ENCODE measurements at places on chromosomes 12 and 14.

DNA sequence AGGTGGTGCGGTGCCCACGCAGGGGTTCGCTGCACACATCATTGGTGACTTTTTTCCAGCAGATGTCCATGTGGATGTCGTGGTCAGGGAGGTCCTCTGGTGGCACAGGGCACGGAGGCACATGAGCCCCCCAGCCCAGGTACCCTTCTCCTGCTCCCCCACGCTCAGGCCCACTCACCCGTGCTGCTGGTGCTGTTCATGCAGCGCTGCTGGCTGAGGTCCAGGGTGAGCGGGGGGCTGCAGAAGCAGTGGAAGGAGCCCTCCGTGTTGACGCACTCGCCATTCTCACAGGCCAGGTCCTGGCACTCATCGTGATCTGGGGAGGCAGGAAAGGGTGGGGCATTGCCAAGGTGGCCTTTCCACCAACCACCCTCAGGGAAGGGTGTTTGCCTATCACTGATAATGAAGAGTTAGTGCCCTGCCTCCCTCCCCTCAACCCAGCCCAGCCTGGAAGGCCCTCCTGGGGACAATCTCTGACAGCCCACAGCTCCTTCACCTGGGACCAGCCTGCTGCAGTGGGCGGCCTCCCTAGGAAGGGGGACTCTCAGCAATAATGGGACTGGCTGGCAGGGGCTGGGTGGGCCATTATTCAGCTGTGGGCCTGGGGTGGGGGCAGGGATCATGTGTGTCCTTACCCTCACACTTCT lies 9.8 kb downstream of the ISCA2 start:
- DNase-seq, result no peak

- DNase-seq, result no peak
Measured at GRCh38 chr14:58669556-58670200, 31.9 kb downstream of the DACT1 start.

- no peak for DNase-seq
Measured at GRCh38 chr14:97713023-97713422, 915.8 kb downstream of the VRK1 start.

- DNase-seq, result no peak
Measured at GRCh38 chr14:72781561-72782508, 112.1 kb downstream of the DPF3 start.

GRCh38 chr12:886206-886605 lies 63.3 kb downstream of the RAD52 start:
- DNase-seq, result no peak

GRCh38 chr12:76878099-76878898 lies 520 bp downstream of the CSRP2 start:
- peak; percentile 37 for DNase-seq

DNA sequence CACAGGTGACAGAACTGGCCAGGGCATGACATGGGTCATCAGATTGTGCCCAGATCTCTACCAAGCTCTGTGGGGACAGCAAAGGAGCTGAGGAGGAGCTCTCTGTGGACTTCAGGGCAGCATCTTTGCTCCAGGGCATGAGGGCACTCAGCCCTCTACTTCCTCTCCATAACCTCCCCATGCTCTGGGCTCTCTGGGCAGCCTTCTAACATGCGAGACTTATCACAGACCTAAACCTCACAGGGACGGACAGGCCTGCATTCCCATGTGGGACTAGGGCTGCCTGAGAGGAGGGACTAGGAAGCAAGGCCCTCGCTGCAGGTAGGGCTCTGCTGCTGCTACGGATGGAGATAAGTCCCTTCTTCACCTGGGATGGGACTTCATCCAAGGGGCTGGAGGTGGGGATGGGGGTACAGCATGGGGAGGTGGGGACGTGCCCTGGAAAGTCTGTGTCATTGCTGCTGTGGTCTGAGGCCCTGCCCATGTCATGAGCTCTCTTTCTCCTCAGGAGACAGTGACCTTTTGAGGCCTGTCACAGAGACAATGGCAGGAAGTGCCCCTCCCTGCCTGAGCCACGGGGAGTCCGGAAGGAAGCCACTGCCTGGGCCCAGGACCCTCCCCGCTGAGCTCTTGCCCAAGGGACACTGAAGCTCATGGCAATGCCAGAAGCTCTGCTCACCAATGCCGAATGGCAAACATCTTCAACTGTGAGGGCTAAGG lies 44.1 kb downstream of the PITPNM2 start:
- DNase-seq, result no peak

GRCh38 chr14:88879022-88879421 lies 54.6 kb downstream of the TTC8 start:
- DNase-seq, result no peak

- DNase-seq, result no peak
Measured at GRCh38 chr14:92035890-92036289, 4.0 kb downstream of the TRIP11 start.

DNA sequence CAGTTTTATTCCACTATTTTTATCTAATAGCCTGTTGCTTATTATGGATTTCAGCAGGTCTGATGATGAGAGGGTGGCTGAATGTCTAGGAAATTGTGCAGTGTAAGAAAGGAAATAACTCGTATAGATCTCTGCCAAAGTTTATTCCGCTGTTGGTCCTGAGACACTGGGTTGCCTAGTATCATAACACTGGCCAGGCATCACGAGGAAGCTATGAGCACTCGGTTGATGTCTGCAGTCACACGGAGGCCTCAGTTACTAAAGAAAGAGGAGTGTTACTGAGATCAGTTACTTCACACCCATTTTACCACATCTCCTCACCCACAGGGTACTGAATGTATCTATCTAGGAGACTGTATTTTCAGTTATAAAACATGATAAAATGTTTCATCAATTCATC lies 21.9 kb downstream of the BHLHE41 start:
- DNase-seq, result no peak

DNA sequence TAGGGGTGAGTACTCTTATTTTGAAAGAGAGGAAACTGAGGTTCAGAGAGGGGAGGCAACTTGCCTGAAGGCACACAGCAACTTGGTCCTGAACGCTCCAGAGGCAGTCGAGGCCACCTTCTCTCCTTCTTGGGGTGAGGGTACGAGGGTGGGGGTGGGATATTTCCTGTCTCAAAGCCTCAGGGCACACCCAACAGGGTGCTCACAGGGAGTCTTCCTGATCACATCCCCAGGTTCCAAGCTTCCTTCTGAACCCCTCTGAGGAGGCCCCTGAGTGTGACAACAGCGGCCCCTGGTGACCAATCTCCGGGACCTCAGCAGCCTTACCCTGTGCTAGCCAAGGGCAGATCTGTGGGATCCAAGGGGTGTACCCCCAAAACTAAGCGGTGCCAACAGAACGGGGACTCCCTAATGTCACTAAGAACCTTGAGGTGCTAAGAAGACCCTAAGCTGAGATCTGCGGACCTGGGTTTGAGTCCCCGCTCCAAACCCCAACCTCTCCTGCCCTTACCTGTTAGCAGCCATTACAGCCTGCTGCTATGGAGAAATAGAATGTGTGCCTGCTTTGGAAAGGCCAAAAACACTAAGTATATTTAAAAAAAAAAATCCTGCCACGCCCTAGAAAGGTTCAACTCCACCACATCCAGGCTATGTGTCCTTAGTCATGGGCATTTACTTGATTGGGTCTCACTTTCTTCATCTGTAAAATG lies 57.9 kb downstream of the TRPV4 start:
- peak; percentile 6 for DNase-seq

DNA sequence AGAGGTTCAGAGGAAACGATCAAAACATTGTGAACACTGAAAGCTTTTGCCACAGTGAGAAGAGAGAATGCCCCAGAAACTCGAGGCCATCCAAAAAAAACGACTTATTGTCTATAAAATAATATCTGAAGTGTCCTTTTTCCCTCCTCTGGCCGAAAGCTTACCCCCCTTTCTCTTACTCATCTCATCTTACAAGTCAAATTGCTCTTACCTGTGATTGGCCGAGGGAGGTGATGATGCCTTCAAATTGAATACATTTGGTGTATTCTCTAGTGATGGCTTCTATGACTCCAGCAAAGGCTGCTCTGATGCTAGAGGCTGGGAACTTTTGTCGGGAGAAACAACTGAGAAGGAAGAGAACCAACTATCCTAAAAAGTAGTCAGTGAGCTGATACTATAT lies 90.7 kb downstream of the PTCSC3 start:
- DNase-seq, result peak; percentile 9

DNA sequence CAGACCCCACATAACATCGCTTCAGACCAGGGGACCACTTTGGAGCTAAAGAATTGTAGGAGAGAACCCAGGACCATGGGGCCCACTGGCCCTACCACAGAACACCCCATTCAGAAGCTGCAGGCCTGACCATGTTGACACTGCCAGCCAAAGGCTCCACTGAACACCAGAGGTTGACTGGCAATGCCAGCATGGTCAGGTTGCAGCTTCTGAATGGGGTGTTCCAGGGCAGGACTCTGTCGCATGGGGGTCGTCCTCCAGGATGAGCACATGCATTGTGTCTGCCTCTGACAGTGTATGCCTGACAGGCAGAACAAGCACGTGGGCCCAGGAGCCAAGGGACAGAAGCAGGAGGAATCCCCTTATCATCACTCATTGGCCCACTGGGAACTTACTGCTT lies 34.1 kb downstream of the DIO3 start:
- DNase-seq, result no peak

DNA sequence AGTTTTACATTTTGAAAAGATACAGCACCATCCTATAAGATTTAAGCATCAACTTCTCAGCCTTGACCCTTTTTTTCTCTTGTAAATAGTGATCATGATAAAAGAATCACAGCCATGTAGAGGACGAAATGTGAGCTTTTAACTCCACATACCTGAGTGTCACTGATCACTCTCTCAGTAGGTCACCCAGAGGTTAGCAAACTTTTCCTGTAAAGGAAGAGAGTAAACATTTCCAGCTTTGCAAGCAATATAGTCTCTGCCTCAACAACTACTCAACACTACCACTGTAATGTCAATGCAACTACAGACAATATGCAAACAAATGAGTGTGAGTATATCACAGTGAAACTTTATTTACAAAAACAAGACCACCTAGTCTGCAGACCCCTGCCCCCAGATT lies 912.1 kb downstream of the DIO2 start:
- DNase-seq, result no peak

DNA sequence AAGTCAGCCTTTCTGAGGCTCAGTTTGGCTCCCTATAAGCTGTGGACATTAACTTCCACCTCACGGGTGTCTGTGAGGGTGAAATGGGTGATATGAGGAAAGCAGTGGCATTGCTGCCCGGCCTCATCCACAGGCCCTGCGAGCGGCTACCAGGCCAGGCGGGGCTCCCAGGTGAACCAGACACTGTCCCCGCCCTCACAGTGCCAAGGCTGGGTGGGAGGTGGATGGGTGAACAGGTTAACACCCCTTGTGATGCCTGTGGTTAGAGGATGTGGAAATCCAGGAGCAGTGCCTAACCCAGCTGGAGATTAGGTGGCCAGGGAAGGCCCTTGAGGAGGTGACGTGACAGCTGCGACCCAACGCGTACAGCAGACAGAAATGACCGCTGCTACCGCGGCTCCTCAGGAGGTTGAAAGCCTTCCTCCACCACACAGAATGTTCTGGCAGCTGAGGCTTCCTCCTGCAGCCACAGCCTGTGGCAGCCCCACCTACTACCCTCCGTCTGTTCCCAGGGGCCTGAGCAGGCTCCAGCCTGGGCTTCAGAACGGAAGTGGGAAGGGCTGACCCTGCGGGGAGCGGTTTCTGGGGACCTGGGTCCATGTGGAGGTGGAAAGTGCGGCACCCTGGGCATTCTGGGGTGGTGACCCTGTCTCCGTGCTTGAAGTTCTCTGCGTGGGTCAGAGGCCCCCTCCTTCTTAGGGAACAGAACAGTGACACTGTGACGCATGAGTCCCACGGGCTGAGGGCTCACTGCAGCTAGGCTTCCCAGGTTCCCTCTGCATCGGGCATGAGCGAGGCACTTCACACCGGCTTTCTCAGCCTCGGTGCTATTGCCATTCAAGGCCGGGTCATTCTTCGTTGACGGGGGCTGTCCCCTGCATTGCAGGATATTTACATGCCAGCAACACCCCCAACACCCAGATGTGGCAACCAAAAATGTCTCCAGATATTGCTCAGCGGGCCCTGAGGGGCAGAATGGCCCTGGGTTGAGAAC lies 9.7 kb downstream of the MMAB start:
- DNase-seq, result no peak

- DNase-seq, result no peak
Measured at GRCh38 chr12:55974308-55974730, 441 bp downstream of the RAB5B start.

- DNase-seq, result no peak
Measured at GRCh38 chr12:19856389-19856788, 417.1 kb downstream of the AEBP2 start.

DNA sequence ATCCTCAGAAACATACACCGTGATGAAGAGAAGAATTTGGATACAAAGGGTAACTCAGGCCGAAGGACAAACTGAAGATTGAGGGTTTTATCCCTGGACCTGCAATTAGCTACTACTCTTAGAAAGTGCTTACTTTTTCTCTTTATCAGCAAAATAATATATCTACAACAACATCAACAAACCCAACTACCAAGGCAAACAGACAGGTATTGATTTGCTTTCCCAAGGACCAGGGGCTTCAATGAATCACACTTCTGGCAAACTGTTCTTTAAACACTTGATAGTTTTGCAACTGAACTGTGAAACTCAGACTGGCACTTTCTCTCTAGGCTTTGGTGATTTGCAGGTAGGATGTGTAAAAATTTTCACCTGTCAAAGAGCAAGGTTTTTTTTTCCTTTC lies 247.5 kb downstream of the SEC23A start:
- DNase-seq, result no peak

- no peak for DNase-seq
Measured at GRCh38 chr14:24870949-24871701, 178.8 kb downstream of the STXBP6 start.

GRCh38 chr12:16359512-16360491 lies 12.4 kb downstream of the MGST1 start:
- DNase-seq, result no peak

DNA sequence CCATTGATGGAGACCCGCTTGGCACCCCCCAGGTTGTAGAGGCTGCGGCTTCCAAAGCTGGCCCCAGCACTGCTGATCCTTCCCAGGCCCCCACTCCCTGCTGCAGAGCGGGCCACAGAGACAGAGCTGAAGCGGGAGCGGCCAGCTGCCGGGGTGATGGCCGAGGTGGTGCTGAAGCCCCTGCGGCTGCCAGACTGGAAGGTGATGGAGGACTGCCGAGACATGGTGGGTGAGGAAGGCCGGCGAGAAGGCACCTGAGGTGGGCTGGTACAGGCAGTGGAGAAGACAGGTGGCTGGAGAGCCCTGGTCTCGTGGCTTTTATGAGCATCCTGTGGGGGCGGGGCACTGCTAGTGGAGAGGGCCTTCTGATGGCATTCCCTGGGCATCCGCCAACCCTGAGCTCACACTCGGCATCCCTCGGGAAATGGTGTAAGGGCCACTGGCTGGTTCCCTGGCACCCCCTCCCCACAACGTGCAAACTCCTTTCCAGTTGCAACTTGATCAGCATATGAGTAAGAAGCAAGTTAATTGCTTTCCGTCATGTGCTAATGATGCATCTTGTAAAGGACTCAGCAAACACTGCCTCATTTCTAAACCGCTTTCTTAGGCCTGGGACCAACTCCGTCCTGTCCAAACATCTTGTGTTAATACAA lies at the start of gene KRT75:
TSS of gene KRT75 (minus strand) at position 291 of the 653 bp plus-strand sequence. CDS start at position 224, 67 bp downstream.
- no peak for DNase-seq

DNA sequence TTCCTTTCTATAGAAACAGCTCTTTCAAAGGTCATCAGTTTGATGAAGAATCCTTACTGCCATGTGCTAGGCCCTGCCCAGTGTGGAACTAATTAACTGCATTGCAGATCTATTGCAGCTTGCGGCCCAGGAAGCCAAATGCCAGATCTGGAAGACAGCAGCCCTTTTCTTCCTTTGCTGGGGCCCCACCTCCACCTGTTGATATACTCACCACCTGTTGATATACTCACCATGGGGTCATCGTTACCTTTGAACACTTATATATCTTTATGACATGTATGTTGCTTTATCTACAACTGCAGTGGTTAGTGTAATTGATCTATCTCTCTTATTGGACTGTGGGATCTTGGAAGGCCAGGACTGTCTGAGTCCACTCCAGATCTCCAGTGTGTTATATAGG lies 292.5 kb downstream of the ATP23 start:
- no peak for DNase-seq
